ENCODE measurements at places on chromosomes 4 and X.

DNA sequence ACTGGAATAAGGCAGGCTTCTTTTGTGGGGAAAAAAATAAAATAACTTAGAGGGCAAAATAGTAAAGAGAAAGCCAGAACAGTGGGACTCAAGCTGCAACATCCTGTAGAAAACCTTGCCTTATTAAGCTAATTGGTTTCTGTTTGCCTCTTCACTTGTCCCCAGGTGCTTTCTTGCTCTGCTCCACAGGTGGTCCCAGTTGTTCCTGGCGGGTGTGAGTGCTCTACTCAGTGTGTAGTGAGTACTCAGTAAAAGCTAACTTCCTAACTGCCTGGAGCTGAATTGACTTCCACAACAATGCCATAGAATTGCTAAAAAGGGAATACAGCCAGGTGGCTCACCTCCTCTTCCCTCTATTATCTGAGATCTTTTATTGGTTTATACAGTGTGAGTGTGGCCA lies 930.2 kb downstream of the C4orf33 start:
- no peak for DNase-seq

- no peak for DNase-seq
These were observed 595.9 kb downstream of the BCOR start for GRCh38 chrX:39501822-39502221.

DNA sequence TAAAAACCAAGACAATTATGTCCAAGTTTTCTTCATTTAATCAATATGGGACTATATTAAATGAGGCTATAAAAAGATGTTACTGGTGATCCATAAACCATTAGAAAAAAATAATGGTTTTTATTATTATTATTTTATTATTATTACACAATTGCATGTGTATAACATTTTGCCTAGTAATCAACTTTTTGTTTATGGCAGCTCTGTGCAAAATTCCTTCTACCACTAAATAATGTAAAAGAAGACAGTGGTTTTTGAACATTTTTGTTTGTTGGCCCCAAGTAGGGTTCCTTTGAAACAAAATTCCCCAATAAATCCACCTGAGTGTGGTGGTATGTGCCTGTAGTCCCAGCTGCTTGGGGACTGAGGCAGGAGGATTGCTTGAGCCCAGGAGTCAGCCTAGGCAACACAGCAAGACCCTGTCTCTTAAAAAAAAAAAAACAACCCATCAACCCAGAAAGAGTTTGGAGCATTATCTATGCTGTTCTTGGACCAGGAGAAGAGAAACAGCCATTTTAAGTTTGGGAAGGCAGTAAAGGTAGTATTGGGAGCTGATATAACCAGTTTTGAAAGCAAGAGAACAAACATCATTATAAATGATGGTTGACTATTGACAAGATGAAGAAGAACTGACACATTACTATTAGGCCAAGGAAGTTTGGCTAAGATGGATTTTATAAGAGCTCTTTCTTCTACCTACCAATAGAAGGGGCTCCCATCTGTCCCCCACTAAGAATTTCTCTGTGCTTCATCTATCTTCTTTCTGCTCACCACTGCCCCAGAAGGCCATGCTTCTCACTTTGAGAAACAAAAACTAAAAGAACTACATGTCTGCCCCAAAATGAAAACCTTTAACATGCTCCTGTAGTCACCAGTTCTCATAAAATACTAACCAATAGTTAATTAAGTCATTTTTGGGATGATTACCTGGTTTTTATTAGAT lies 2.2 kb downstream of the TMEM156 start:
- no peak for DNase-seq

GRCh38 chr4:176276710-176277109 lies 7.7 kb upstream of the ASB5 start:
- no peak for DNase-seq

GRCh38 chrX:153772316-153773217 lies 8.3 kb upstream of the SRPK3 start:
- DNase-seq = no peak

DNA sequence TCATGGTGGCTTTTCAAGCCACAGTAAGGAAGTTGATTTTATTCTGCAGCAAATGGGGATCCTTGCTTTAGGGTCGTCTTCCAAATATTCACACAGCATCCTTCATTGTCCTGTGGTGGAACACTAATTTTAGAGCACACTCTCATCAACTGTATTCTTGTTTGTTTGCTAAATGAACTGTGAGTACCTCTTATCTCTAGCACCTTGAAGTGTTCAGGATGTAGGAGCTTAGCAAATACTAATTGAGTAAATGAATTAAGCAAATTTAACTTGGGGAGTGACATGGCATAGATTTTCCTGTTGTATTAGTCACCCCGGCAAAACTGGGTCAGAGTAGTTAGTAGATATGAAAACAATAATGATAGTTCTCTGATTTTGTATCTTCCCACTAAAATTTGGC lies 156.9 kb downstream of the UBE2NL start:
- no peak for DNase-seq

- no peak for DNase-seq
These were observed 64.1 kb upstream of the MAD2L1 start for GRCh38 chr4:120130786-120131185.

- no peak for DNase-seq
These were observed 13.1 kb downstream of the NAT8L start for GRCh38 chr4:2071912-2072867.

GRCh38 chr4:6776920-6777635 lies 5.4 kb upstream of the KIAA0232 start:
- DNase-seq = no peak

Measured in stimulated activated CD4-positive, alpha-beta T cell treated with anti-CD3 and anti-CD28 coated beads, Interleukin-2, amount 100 ng/mL, for 24 hours (primary cell).